ENCODE measurements at places on chromosomes 5 and 9. TPM values are rescaled to one million over a fixed set of nuclear protein-coding genes. Genes with fewer than 3 reads are reported as not detected.

GRCh38 chr9:135144581-135145170 lies 57.2 kb downstream of the OLFM1 start:
- H3K36me3 ChIP-seq, result no peaks in the 10 kb centered on the region
- no peak for DNase-seq
- no peak overlapping the region for H3K4me3 ChIP-seq
- H3K27ac ChIP-seq, result no peak overlapping the region

DNA sequence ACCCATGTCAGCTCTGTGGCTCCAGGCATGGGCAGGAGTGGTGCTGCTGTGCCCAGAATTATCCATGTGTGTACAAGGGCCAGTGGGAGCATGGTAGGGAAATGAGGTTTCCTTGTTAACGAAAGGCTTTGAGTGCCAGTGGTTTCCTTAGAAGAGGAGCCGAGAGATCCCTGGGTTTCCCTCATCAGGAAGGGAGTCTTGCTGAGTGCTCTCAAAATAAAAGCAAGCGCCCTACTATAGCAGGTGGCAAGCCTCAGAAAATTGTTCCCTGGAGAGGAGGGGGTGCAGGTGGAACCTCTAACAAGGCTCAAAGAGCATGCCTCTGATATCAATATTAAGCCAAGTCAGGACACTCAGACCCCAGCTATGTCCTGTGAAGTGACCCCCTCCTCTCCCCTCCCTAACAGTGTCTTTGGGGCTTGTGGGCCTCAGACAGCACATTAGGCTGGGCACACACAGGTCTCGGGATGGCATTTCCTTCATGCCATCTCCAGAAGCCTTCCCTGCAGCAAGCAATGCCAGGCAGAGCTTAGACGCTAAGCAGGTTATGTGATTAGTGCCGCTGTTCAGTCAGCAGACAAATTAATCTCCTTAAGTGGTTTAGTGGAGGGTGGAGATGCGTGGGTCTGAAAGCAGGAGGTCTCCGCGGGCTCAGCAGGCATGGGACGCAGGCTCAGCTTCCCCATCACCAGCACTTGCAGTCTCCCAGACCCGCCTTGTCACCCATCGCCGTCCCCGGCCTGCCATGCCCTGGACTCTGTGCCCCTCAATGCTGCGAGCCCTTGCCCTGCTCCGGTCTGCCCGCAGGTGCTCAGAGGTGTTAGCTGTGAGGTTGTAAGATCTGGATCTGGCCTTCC lies 60.0 kb upstream of the RARS1 start:
- no peak overlapping the region for H3K27ac ChIP-seq
- no peaks in the 10 kb centered on the region for H3K4me1 ChIP-seq
- no peaks in the 10 kb centered on the region for H3K36me3 ChIP-seq
- DNase-seq, result no peak
- no peak overlapping the region for H3K4me3 ChIP-seq

- no peaks in the 10 kb centered on the region for H3K4me1 ChIP-seq
- no peaks in the 10 kb centered on the region for H3K27me3 ChIP-seq
- no peak for DNase-seq
- no peak overlapping the region for H3K27ac ChIP-seq
Measured at GRCh38 chr9:4375424-4376200, 75.7 kb upstream of the GLIS3 start.

- no peaks in the 10 kb centered on the region for H3K4me1 ChIP-seq
- H3K27ac ChIP-seq, result no peak overlapping the region
- no peak for DNase-seq
- no peaks in the 10 kb centered on the region for H3K36me3 ChIP-seq
Measured at GRCh38 chr5:65832603-65833228, 93.7 kb upstream of the ERBIN start.

DNA sequence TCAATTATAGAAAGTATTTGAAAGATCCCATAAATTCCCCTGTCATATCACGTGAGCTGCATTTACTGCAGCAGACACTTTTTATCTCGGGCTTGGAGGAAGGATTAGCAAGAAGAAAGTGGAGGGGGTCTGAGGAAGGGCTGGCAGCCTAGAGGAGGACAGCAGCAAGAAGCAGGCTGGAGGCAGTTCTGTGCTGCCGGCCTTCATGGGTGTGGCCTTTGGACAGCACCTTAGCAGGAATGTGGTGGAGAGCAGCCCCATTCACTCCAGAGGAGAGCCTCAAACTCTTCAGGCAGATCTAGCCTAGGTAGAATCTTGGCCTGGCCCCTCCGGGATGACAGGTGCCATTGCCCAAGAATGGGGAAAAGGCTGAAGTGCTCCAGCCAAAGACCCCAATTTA lies 89.8 kb upstream of the GABRP start:
- no peak overlapping the region for H3K27ac ChIP-seq
- no peaks in the 10 kb centered on the region for H3K4me1 ChIP-seq
- no peak overlapping the region for H3K4me3 ChIP-seq
- DNase-seq, result no peak
- no peaks in the 10 kb centered on the region for H3K36me3 ChIP-seq

DNA sequence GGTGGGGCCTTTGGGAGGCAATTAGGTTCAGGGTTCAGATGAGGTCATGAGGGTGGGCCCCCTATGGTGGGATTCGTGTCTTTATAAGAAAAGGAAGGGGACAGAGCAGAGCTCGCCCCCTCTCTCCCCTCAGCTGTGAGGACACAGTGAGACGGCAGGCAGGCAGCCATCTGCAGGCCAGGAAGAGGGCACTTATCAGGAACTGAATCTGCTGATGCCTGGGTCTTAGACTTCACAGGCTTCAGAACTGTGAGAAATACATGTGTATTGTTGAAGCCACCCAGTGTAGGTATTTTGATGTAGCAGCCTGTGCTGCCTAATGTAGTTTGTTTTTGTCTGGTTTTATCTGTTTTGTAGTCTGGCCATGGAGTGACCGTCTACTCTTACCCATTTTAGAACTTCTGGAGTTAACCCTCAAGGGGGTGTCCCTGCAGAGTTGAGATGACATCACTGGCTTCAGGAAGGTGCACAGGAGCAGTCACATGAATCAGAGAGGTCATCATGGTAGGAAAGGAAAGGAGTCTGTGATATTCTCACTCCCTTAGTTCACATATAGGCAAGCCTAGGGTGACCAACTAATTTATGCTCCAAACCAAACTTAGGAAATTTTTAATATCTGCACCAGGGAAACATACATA lies 71.0 kb downstream of the LRRC70 start:
- H3K27me3 ChIP-seq, result no peaks in the 10 kb centered on the region
- no peak overlapping the region for H3K4me3 ChIP-seq
- DNase-seq, result no peak
- H3K4me1 ChIP-seq, result no peaks in the 10 kb centered on the region
- no peaks in the 10 kb centered on the region for H3K36me3 ChIP-seq

DNA sequence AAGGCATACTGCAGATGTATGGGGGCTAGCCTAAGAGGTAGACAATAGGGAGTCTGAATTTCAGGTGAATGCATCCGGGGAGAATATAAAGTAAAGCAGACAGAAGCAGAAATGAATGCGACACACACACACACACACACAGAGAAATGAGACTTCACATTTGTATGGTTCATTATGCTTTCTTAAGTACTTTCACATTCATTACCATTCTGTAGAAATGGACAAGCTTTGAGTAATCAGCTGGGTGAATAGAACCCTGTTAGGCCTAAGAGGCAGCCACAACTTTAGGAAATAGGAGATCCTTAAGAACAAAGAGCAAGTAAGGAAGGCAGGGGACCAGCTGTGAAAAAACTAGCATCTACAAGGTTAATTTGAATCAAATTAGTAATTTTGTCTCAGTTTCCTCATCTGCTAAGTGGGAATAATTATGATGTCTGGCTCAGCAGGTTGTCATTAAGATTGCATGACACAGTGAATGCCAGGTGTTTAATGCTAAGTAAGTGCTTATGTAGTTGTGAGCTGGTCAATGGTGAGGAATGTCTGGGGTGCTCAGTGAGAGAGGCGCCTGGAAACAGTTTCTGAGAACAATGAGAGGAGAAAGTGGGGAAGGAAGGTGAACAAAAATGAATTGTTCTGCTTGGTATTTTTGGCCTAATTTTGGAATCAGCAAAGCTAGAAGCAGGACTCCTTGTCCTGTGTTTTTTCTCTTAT lies 265.8 kb upstream of the CLINT1 start:
- H3K36me3 ChIP-seq, result no peaks in the 10 kb centered on the region
- no peaks in the 10 kb centered on the region for H3K4me1 ChIP-seq
- H3K27ac ChIP-seq, result no peak overlapping the region
- no peak for DNase-seq

DNA sequence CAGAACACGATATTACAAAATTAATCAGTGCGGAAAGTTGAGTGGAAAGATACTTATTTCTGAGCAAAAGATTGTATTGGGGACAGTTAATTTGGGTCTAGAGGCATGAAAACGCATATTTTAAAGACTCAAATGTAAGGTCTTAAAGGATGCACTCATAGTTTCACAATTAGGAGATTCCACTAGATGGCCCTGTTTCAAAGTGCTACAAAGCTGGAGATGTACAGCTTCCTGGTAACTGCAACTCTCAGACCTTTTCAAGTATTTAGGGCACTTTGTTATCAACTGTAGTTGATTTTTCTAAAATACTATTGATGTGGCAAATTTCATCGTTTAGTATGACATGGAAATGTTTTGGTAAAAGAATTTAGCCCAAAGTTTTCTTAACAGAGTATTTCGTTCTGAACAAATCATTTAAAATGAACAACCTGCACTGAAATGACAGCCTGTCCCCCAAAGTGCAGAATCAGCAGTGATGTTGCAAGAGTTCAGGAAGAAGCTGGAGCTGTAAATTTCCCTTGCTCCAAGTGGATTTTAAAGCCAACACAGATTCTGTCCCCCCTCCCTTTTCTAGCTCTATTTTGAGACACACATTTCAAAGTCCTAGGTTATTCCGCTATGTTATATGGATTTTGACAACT lies 16.2 kb upstream of the NDUFB6 start:
- no peak overlapping the region for H3K27ac ChIP-seq
- no peaks in the 10 kb centered on the region for H3K36me3 ChIP-seq

DNA sequence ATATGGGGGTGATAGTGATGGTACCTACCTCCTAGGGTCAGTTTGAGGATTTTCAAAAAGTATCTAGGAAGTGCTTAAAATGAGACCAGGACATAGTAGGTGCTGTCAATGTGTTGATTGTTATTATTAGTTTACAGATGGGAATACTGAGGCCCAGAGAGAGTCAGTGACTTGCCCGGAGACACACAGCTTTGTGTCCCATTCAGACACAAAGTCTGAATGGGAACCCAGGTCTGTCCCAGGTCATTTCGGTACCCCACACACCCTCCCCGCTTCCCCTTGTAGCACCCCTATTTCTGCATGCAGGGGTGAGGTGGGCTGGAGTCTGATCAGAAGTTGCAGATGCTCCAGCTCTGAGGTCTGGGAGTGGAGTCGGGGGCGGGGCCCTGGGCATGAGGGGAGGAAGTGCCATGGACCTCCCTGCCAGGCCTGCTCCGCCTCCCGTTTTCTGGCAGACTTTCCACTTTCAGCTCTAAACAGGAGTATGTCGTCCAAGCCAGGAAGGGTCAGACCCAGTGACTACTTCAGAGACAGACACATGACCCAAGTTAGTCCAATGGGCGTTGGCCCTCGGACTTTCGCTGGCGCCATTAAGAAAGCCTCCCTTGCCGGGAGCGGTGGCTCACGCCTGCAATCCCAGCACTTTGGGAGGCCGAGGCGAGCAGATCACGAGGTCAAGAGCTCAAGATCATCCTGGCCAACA lies 3.2 kb upstream of the DBN1 start:
- no peak for DNase-seq
- H3K4me3 ChIP-seq, result no peak overlapping the region
- no peaks in the 10 kb centered on the region for H3K36me3 ChIP-seq
- no peak overlapping the region for H3K27ac ChIP-seq

DNA sequence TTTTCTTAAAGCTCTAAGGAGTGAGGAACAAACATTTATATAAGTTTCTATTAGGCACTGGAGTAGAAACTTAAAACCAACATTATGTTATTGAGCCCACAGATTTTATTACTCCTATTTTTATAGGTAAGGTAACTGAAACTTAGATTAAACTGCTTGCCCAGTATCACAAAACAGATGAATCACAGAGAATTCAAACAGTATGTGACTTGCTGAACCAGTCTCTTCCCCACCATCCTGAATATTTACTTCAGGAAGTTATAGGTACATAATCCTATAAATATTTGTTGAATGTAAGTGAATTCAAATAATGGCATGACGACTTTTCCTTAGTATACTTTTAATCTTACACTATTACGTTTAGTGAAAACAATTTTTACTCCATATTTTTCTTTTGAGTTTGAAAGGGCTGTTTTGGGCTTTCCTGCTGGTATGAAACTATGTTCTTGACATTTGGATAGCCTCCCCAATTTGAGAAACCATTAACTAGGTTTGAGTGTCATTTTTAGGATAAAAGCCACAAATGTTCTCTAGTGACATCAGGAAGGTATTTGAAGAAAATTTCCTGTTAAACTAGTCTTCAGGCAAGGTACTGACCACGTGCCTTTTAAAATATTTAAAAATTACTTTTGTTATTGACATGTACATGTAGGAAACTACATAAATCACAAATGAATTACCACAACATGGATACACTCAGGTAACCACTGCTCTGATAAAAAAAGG lies 39.3 kb downstream of the PRRC1 start:
- peaks cover 29% of the 10 kb centered on the region for H3K36me3 ChIP-seq
- H3K4me1 ChIP-seq, result no peaks in the 10 kb centered on the region
- no peak overlapping the region for H3K27ac ChIP-seq
- H3K27me3 ChIP-seq, result no peaks in the 10 kb centered on the region
- H3K4me3 ChIP-seq, result no peak overlapping the region

- no peak for DNase-seq
- H3K4me1 ChIP-seq, result no peaks in the 10 kb centered on the region
- H3K36me3 ChIP-seq, result no peaks in the 10 kb centered on the region
- H3K27me3 ChIP-seq, result no peaks in the 10 kb centered on the region
- H3K27ac ChIP-seq, result no peak overlapping the region
Measured at GRCh38 chr9:84738353-84738752, 68.8 kb downstream of the NTRK2 start.

DNA sequence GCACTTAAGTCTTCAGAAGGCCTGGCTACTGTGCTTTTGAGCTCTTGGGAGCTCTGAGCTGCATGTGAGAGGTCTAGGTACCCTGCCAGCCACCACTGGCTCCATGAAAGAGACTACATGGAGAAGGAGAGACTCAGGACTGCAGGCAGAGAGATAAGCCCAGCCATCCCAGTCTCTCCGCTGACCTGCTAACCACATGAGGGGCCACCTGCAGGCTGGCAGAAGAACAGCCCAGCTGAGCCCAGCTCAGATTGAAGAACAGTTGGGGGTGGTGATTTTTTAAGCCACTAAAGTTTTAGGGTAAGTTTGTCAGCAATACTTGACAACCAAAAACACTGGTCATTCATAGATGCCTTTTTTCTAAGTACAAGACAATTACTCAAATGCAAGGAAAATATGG lies 205.0 kb upstream of the PRDM9 start:
- DNase-seq, result no peak
- H3K27ac ChIP-seq, result no peak overlapping the region
- H3K4me1 ChIP-seq, result no peaks in the 10 kb centered on the region
- no peak overlapping the region for H3K4me3 ChIP-seq

Gene DYNC2I2
- total RNA-seq, result 73.2 TPM

Gene LCN1
- total RNA-seq, result not detected

Gene ZBED3
- total RNA-seq, result 4.2 TPM

Gene IGFBPL1
- not detected for total RNA-seq

Gene HTR4
- total RNA-seq, result not detected

Gene LCN12
- total RNA-seq, result not detected

Gene CD274
- total RNA-seq, result 0.29 TPM

Gene EPB41L4A
- total RNA-seq, result 1.3 TPM

Gene SH3GL2
- total RNA-seq, result not detected
